ENCODE measurements at places on chromosomes 2 and 18.

DNA sequence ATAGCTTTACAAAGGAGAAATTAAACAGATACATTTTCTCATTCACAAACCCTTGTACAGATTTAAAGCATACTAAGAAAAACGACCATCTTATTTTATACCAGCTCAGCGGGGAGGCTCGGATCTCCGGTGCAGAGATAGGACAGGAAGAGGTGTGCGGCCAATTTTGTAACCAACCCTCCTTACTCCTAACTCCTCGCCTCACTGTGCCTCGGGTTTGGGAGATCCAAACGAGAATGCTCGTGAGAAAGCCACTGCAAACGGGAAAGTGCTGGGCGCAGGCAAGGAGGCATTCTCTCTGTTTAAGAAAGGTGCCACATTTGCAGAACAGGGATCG lies 1.2 kb downstream of the KDSR start:
- no peak for DNase-seq

- DNase-seq, result no peak
These were observed 85.2 kb downstream of the BIRC6 start for GRCh38 chr2:32442020-32442467.

GRCh38 chr2:203492965-203493364 lies 42.1 kb downstream of the RAPH1 start:
- no peak for DNase-seq

DNA sequence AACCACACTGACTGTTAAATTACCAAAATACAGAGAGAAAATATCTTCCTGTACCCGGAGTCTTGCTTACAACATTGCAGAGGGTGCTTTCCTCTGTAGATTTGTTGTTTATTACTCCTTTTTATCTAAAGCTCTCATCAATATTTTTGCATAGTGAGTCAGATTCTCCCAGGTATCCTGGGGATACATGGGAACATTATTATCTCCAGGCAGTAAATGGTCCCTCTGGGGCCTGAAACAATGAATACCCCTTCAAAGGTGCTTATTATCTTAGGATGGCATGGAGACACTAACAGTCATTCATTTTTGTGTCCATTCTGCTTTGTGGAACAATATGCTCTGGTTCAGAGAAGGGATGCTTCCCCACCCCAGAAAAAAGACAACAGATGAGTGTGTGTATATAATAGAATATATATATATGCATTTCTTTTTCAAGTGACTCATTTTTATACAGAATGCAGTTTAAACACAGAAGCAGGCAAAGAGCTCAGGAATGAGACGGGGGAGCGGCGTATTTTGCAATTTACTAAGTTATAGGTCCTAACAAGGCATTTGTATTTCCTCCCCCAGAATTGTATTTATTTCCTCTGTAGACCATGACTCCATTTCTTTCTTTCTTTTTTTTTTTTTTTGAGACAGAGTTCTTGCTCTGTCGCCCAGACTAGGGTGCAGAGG lies 424.8 kb upstream of the ZEB2 start:
- DNase-seq, result no peak

DNA sequence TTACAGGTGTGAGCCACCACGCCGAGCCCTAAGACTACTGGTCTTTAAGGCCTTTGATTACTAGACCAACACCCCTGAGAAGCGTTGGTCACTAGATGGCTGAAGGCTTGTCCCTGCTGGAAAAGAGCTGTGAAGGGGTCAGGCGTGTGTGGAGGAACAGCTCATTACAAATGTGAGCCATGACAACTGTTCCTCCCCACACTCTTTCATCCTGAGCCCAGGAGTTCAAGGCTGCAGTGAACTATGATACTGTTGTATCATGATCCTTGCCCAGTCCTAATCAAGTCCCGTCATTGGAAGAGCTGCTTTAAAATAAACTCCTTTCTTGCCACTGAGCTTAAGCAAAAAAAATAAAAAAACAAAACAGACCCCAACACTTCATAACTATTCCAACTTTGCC lies 19.5 kb upstream of the MCFD2 start:
- DNase-seq, result no peak

GRCh38 chr2:111239581-111240249 lies 119.0 kb downstream of the BCL2L11 start:
- DNase-seq, result no peak

DNA sequence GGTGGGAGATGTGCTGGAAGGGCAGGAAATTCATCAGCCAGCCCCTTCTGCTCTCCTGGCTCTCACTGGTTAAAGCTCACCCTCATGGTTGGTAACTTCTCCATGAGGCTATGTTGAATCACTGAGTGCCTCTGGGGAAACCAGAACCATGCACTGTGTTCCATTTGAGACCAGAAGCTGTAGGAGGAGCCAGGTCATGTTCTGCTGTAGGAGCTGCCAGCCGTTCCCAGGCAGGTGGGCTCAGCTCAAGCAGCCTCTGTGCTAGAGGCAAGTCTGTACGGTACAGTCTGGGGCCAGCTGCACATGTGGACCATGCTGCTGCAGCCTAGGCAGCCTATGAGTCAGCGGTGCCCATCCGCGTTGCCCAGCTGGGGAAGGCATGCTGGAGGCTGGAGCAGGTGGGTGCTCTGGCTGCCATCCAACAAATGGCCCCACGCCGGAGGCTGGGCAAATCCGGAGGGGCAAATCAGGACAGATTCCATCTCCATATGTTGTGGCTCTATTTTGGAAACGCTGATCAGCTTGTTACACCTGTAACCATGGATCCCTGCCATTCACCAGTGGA lies 22.0 kb upstream of the KCNF1 start:
- no peak for DNase-seq

GRCh38 chr2:46382331-46383112 lies 85.3 kb downstream of the EPAS1 start:
- DNase-seq, result no peak

GRCh38 chr2:190184460-190184859 lies 121.9 kb upstream of the MSTN start:
- no peak for DNase-seq

DNA sequence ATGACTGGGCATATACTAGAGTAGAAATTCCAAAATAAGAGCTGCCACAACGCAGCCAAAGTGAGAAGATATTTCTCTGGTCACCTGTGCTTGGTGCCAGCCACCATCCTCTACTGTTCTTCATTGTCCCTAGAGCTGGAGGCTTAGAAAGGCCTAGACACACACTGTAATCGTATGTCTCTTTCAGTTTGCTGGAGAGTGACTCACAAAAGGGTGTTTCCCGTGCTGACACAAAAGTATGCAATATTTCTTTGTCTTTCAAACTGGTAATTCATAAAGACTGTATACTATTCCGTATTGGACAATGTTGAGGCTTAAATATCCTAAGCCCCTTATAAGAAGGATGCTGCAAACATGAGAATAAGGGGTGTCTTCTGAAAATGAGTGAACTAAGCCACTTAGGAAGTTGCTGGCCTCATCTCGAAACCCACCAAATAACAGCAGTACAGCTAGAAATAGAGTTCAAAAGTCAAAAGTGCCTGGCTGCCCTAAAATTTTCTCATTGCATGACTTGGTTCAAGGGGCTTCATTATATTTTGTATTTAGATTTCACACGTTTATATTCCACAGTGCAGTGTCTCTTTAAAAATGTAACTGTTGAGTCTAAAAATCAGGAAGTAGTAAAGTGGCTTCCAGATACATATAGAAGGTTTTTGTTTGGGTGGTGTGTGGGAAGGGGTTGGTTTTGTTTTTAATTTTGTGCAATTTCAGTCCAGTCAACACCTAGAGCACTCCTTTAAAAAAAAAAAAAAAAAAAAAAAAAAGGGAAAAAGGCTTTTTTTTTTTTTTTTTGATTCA lies 601.1 kb downstream of the ARHGAP15 start:
- no peak for DNase-seq

- no peak for DNase-seq
These were observed 82.5 kb downstream of the TGFA start for GRCh38 chr2:70471129-70471528.

GRCh38 chr2:88036606-88037005 lies 19.0 kb downstream of the KRCC1 start:
- DNase-seq, result no peak

DNA sequence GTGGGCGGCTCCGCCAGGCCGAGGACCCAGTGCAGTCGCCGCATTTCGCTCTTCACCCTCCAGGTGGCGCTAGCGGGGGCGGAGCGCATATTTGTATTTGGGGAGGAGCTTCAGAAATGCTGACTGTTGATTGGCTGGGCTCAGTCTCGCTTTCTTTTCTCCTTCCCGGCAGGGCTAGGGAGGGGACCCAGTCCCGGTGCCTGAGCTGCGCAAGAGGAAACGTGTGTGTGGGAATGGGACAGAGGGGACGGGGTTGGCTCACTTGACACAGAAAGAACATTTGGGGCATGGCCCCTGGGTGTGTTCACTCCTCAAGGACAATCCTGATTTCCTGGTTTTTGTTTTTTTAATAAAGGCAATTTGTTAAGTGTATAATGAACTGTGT lies 20.3 kb upstream of the DNMT3A start:
- DNase-seq, result peak; percentile 31

DNA sequence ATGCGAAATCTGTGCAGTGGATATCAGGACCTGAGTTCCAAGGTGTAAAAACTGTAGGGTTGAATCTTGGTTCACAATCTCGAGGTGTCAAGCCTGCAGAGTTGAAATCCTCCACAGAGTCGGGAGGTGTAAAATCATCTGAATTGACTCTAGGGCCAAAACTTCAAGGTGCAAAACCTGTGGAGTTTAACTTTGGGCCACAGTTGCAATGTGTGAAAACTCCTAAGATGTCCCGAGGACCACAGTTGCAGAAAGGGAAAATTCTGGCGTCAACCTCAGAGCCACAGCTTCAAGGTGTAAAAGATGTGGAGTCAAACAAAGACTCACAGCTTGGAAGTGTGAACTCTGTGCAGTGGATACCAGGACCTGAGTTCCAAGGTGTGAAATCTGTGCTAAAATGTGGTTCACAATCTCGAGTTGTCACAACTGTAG lies 9.8 kb upstream of the ZNF512 start:
- DNase-seq, result no peak

DNA sequence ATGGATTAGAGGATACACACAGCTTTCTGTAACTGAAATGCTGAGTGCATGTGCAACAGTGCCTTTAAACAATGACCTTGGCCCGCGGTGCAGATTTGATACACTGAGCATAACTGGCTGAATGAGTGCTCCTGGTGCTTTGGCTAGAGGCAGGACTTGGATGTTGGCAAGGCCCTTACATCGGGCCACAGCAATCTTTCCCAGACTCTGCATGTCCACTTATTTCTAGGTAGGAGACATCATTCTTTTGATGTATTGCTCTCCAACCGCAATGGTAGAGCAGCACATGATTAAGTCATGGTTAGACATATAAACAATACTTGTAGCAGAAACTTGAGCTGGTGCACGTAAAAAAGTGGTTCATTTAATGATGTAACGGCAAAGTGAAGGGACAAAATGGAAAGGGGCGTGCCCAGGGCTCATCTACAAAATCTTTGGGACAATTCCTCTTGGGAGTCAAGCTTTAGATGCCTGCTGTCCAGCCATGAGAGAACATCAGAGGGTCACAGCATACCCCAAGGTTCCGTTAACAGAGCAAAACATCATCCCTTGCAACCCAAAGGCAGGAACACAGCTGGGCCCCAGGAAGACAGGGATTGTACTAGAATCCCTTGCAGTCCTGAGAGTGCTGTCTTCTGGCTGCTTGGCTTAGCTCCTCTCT lies 43.4 kb downstream of the RAB31 start:
- no peak for DNase-seq

GRCh38 chr18:52163478-52163877 lies 176.5 kb upstream of the DCC start:
- no peak for DNase-seq

GRCh38 chr2:225948903-225949302 lies 549.4 kb downstream of the NYAP2 start:
- no peak for DNase-seq

GRCh38 chr2:68607837-68608236 lies 35.5 kb upstream of the PROKR1 start:
- no peak for DNase-seq

- no peak for DNase-seq
These were observed 110.4 kb upstream of the GULP1 start for GRCh38 chr2:188181067-188181838.

DNA sequence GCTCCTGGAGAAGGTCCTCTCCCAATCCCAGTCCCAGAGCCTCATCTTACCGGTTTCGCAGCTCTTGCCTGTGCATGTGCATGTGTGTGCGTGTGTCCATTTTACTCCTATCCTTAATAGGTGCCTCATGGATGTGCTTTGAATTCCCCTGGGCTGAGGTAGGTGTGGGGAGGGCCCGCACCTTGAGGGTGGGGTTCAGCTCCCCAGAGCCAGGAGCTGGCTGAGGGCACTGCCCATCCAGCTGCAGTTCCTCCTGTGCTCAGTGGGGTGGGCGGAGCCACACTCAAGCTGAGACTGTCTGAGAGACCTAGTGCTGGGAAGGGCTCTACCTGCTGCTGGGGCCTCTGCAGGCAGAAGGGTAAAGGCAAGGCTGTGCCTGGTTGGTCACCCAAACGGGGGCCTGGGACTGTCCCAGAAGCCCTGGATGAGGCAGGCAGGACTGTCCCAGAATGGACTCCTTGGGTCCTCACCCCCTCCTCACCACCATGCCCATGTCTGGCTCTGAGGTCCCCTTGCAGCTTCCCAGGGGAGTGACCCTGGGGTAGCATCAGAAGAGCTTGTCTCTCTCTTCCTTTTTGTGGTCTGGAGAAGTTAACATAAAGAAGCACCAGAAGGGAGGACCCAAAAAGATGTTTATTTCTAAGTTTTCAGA lies 8.9 kb downstream of the GDF7 start:
- DNase-seq, result no peak

GRCh38 chr18:46071653-46072375 lies at the start of gene PSTPIP2:
Gene PSTPIP2, minus strand, starts transcription at chr18:46072260. Its CDS starts 72 bp downstream, at chr18:46072188.
- no peak for DNase-seq

- no peak for DNase-seq
These were observed 39.1 kb downstream of the ACKR3 start for GRCh38 chr2:236608710-236609109.

DNA sequence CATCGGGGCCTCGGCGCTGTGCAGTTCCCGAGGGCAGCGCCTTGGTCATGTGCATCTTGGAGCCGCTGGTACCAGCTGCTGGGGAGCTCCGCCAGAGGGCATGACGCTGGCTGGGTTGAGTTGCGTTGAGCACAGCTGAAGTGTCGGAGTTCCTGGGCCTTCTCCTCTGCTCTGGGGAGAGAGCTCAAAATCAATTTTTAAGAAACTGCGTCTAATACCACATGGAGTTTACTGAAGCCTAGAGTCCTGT lies 48.7 kb downstream of the GREB1 start:
- no peak for DNase-seq

GRCh38 chr2:182680837-182681236 lies 35.2 kb upstream of the DNAJC10 start:
- no peak for DNase-seq

DNA sequence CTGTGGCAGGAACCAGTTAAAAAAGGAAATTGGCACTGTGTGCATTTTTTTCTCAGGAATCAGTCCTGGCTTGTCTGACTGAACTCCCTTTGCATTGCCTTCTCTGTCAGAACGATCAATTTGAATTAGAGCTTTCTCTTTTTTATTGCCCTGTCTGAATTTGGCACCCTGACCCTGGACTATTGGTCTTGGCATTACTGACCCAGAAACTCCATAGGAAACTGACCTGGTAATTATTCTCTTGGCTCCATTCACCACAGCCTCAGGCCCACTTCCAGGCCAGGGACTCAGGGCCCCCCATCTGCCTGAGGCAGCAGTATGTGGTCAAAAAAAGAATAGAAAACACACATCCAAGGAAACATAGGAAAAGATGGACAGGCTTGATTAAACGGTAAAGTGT lies 32.0 kb upstream of the CCDC88A start:
- no peak for DNase-seq

Measured in AG04449 (cell line).